ENCODE measurements at places on chromosomes 2 and 18. TPM values are rescaled to one million over a fixed set of nuclear protein-coding genes. Genes with fewer than 3 reads are reported as not detected.

The DOK6 gene
- 2.6 TPM for total RNA-seq

The CHRND gene
- total RNA-seq = not detected

The LHCGR gene
- 0.09 TPM for total RNA-seq

The TOGARAM2 gene
- total RNA-seq = 0.24 TPM

All from heart left ventricle (tissue), 16 donors.